Tibial artery (tissue), 4 donors: ENCODE measurements at places on chromosomes 3 and 15.

- DNase-seq = no peak
These were observed 111.2 kb downstream of the LSM3 start for GRCh38 chr3:14289590-14290461.

DNA sequence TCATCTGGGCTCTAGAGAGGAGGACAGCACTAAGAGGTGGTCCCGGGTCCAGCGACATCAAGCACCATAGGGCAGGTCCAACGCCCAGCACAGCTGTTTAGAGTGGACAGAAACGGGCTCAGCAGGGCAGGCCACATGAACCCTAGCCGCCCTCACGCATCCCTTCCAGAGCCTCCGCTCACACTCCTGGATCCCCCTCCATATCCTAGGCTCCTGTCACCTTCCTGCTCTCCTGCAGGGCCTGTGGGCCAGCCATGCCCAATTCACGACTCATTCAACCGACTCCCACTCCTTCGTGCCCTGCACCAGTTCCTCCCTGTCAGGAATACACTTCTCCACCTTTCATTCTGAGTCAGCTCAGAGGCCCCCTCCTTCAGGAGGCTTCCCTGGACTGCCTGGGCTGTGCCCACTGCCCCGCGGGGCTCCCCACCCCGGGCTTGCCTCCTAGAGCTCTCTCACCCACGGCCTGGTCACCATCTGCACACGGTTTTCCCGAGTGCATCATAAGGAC is 90.2 kb downstream of the LINGO1 start:
- peak; percentile 61 for DNase-seq

DNA sequence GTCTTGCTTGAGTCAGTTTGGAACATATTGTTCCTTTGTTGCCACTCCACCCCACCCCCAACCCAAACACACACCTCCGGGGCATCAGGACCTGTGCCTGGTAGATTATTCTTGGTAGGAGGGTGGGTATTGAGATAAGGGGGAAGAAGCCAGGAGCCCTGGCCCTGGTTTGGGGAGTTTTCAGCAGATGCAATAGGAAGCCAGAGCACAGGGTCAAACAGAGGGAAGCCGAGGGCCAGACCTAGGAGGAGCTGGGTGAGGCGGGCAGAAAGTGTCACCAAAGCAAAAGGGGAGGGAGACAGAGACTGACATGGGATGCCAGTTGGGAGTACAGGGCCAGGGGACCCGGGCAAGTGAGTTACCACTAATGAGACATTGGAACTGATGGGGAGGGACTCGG is 163.1 kb downstream of the RPLP1 start:
- no peak for DNase-seq

DNA sequence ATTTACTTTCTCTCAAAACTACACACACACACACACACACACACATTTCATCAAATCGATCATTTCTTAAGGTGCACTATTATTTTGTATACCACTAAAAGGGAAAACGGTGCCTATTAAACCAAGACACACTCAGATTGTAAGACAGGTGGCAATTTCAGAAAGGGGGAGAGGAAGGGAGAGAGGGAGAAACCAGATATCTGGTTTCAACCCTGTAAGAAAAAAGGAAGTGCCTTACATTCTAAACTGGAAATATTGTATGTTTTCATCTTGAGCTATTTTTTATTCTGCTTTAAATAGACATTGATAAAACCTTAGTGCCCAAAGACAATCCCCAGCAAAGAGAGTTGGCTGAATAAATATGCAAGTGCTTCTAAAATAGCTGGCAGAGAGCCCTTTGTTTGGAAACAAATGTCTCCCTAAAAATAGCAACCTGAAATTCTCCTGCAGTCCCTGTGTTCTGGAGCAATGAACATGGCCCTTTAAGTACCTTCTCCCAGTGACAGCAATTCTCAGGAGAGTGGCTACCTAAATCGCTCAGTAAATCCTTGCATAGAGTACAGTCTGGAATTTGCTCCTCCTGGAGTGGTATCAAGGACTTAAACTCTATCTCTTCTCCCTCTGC is 85.7 kb downstream of the RARB start:
- DNase-seq = no peak

- DNase-seq = no peak
These were observed 200.6 kb downstream of the CADM2 start for GRCh38 chr3:85159376-85159775.

- no peak for DNase-seq
These were observed 165.7 kb downstream of the GAP43 start for GRCh38 chr3:115788921-115789470.

DNA sequence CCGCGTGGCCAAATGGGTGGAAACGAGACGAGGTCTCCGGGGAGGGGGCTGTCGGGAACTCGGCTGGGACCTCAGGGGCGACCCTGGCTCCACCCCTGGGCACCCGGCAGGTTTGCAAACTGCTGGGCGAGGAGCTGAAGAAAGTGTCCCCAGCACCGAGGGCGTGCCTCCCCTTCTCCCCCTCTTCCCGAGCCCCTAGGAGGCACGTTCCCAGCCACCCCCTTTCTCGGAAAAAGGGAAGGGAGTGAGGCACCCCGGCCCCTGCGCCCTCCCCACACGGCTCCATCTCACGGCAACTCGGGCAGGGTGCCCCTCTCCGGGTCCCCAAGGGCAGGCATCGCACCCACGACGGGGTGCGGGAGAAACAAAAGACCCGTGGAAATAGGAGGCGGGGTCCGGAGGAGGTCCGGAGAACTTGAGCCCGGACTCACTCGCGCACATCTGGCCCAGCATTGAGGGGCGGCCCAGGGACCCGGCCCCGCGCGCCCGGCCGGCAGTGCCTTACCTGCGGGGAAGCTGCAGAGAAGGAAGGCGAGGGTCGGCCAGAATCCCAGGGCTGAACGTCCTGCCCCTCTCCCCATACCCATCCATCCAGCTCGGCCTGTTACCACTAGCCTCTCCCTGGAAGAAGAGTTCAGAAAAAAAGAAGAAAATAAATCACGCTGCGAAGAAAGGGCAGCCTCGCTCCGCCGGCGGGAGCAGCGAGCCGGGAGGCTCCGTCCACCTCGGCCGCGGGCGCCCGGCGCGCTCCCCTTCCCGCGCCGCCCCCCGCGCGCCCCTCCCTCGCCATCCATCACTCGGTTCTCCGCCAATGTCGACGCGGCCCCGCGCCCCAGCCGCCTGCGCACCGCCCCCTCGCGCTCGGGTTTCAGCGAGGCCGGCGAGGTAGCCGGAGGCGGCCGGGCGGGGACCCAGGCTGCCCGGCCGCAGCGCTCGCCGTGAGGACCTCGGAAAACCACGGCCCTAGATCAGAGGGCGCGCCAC is 16.3 kb downstream of the RGMA start:
- DNase-seq = peak; percentile 76

DNA sequence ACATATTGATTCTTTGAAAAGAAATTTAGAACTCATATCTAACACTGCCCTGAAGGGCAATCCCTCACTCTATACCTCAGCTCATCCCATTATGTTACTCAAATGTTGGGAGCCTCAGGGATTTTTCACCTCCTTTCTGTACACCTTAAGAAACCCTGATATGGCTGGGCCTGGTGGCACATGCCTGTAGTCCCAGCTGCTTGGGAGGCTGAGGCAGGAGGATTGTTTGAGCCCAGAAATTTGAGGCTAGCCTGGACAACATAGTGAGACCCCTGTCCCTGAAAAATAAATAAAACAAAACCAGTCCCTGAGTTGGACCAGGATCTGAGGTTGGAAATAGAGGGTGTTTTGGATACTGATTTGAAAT is 27.6 kb downstream of the NDUFB4 start:
- DNase-seq = no peak

- no peak for DNase-seq
These were observed 377.1 kb upstream of the GOLIM4 start for GRCh38 chr3:168472783-168473182.

DNA sequence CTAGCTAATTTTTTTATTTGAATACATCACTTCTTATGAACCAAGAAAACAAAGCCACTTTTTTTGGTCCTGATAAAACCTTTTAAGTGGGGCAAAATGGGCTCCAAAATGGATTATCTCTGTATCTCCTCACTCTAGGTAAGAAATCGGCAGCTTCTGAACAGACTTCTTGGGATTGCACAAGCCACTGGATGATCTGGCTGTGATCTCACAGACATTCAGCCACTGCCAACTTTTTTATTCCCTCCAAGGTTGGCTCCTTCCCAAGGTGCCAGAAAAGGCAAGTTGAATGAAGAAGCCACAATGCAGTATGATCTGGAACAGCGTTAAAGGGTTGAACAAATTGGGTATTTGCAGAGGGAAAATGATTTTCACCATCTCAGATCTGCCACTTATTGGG is 73.2 kb downstream of the PRICKLE2 start:
- peak; percentile 29 for DNase-seq

- DNase-seq = no peak
These were observed 21.7 kb downstream of the PLA2G4F start for GRCh38 chr15:42134617-42135245.
